ENCODE measurements at places on chromosomes 1 and 21.
A peak's percentile ranks its signal among the peaks of the same experiment; 100 is the strongest.

GRCh38 chr21:41678016-41678923, 88.6 kb downstream of the RIPK4 start:
- peak; percentile 94 for DNase-seq

DNA sequence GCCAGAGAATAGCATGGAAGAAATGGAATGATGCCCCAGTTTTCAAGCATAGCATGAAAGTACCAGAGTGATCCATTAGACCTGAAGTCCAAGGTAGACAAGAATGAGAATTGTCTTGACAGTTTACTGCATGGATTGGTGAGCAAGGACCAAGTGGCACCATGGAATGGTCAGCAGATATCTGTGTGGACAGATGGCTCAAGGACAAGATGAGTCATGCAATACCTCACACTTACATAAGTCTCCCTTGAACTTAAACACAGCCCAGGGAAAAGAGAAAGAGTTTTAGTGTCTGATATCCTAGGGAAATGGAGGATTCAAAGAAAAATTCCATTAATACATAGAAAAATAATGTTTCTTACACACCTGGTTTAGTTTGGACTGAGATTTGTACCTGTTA, 195.2 kb downstream of the MRPL39 start:
- peak; percentile 5 for DNase-seq

DNA sequence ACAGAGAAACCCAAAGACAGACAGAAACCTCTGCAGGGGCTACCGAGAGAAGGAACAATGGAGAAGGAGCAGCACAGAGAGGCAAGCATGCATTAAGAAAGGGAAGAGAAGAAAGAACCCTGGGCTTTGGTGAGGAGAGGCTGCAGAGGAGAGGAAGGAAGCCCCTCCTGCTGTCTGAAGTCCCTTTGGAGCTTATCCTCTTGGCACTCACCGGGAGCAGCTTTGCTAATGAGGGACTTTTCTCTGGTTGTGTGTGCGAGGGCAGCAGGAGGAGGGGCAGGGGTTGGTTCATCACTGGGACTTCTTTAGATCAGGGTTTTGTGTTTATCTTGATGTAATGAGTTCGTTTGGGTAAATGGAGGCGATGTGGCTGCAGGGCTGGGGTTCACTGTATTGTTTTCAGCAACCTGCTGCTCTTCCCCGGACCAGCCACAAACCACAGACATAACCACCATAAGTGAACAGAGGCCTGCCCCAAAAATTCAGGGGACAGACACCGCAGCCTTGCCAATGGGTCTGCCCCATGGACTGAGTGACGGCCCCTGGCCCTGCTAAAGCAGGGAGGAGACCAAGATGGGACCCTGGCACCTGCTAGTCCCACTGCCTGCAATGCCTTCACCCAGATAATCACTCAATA, 100.6 kb downstream of the KCND3 start:
- no peak for DNase-seq

- no peak for DNase-seq
Observed at GRCh38 chr1:175198332-175198731, 5.8 kb upstream of the KIAA0040 start.

- no peak for DNase-seq
Observed at GRCh38 chr1:66337249-66337648, 196.7 kb upstream of the SGIP1 start.

DNA sequence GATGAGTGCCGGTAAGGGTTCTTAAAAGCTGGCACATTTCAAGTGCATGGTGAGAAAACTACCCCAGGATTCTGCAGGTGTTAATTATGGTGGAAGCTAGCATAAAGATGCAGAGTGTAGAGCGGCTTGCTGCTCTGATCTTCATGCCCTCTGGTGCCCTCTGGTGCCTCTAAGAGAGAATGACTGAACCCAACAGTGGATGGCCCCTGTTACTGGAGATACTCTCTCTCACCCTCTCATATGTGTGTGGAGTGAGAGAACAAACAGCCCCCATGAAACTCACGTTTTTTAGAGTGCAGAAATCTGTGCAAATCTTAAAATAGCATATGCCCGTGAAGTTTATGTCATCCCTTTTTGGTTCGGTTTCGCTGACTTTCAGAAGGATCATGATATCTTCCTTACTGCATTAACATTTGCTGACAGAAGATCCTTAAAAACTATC, 90.0 kb downstream of the GRIK1 start:
- DNase-seq: peak; percentile 69

DNA sequence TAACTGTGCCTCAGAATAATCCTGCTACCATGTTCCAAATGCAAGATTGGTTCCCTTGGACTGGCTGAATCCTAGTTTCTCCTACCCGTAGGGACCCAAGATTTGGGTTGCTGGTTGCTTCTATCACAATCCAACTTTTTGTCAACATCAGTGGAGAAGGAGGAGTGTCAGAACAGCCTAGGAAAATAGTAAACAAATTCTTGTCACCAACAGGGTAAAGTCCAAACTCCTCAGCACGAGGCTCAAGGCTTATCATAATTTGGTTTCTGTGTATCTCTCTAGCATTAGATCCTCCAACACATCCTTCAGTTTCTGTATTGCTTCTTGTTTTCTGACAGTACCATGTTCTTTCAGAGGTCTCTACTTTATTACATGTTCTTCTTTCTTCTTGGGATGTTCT, 370.2 kb upstream of the DAB1 start:
- no peak for DNase-seq

GRCh38 chr1:2053217-2053616, 3.0 kb downstream of the PRKCZ start:
- no peak for DNase-seq

DNA sequence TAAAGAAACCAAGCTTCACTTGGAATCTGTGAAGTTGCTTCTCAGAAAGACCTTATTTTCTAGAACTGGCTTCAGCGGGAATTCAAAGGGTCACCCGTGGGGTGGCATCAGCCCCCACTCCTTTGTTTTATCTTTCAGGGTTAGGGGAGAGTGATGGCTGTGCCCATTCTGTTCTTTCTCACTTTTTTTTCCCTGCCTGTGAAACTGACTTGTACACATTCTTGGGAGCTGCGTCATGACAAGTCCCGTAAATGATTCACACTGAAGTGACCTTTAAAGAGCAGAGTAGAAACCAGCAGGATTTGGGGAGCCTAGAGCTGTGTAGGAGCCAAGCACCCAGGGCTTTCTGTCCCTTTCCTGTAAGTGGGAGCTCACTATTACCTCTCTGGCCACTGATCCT, 43.8 kb downstream of the SLC44A3 start:
- peak; percentile 91 for DNase-seq

DNA sequence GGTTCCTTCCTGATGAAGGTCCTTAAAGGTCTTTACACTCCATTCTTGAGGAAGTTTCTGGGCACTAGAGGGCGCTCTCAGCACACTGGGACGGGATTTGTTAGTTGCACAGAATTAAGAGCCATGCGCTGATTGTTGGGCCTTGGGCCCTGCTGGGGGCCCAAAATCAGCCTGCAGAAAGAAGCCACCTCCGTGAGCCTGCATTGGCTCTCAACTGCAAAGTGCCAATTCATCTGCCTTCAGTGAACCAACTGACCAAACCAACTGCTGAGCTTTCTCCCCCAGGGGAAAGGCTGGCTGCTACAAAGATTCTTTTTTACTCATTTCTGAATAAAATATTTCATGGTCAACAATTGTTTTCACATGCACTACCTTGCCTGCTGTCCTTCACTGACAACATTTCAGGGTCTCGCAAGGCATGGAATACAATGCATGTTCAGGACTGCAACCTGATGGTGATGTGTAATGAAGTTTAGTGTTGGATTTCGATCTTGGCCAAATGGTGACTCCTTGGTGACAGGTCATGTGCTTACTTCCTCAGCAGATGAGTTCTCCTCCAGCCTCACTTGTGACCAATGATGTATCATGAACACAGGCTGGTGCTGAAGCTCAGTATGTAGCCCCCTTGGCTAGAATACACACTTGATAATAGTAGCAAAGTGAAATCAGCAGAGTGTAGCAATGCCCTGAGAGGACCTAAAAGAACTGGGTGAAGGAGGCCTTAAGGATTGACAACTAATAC, 45.7 kb upstream of the PRDX6 start:
- DNase-seq: peak; percentile 97

Measured in MCF 10A (cell line).